Endodermal cell (in vitro differentiated cells): ENCODE measurements at places on chromosomes 16 and 17. TPM values are rescaled to one million over a fixed set of nuclear protein-coding genes. Genes with fewer than 3 reads are reported as not detected.

DNA sequence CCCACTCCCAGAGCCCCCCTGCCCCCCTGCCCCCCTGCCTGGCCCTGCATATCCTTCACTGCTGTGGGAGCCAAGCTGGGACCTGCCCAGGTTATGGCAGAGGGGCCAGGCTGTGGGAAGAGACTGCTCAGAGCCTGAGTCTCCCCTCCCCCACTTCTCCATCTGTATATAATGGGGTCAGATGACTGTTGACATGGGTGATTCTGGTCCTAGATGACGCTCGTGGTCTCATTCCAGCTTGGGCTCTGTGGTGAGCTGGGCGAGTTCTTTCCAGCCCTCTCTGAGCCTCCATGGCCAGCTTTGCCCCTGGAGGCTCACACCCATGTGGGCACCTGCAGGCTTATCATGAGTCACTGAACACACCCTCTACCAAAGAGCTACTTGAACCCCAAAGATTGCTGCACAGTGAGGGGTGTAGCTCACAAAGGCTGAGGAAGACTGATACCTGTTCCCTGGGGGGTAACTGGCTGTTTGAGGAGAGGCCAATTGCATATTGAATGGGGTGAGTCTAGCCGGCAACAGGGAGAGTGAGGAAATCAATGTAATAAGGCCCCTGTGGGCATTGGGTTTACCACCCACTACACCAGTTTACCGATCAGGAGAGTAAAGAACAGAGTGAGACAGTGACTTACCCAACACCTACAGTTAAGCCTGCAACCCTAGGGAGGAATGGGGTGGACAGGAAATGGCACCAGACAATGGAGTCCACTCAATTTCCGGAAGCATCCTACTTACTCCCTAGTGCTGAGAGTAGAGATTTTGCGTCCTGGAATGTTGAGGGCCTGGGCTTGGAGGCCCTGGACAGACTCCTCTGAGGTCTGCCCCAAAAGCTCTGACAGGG is 4.2 kb upstream of the SREBF1 start:
- DNase-seq = peak; percentile 67

- DNase-seq = peak; percentile 61
Observed at GRCh38 chr16:30535106-30535776, 583 bp upstream of the ZNF747 start.

DNA sequence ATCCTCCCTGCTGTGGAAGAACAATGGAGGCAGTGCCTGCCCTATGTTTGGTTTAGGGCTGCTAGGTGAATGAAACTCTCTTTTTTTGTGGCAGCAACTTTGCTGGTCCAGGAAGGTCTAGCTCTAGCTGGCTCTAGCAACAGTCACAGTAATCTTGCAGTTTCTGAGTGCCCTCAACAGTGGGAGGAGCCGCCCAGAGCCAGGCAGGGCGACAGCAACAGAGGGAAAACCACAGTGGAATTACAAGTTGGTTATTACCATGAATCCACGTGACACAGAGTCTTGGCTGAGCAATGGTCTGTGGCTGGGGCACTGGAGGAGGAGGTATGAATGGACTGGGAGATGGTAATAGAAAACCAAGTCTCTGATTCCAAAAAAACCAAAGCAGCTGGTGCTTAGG is 10.3 kb downstream of the HSPB9 start:
- DNase-seq = no peak

- no peak for DNase-seq
Observed at GRCh38 chr16:4962716-4963115, 4.6 kb downstream of the SEC14L5 start.

DNA sequence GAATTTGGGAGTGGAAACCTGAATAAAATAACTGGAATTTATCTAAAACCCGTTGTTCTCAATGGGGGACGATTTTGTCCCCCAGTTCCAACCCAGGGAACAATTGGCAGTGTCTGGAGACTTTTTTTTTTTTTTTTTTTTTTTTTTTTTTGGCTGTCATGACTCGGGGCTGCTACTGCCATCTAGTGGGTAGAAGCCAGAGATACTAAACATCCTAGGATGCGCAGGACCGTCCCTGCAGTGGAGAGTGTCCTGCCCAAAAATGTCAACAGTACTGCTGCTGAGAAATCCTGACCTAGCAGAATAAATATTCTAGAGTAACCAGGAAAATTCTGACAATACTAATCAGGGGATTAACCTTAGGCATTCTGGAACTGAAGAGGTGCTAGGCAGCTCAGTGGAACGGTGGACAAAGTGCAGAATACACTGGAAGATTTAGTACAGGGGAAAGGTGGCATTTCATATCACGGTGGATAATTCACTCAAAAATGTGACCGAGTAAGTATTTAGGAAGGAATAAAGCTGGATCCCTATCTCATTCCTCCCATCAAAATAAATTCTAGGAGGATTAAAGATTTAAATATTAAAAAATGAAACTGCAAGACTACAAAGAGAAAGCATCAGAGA is 107.6 kb downstream of the SPECC1 start:
- peak; percentile 86 for DNase-seq

The PRAC2 gene
- not detected in 2 replicates for total RNA-seq

- DNase-seq = no peak
Observed at GRCh38 chr16:75924397-75924796, 198.1 kb upstream of the CPHXL start.

The CD300C gene
- total RNA-seq = not detected in 3 replicates

GRCh38 chr17:66684261-66684660 is 150.7 kb upstream of the CACNG5 start:
- DNase-seq = peak; percentile 20

GRCh38 chr17:32610943-32611342 is 124.2 kb downstream of the CDK5R1 start:
- no peak for DNase-seq

GRCh38 chr16:17131351-17131750 is 339.4 kb downstream of the XYLT1 start:
- DNase-seq = peak; percentile 65

- DNase-seq = peak; percentile 83
Observed at GRCh38 chr17:2395258-2396181, 5.3 kb downstream of the MNT start.

GRCh38 chr17:74480290-74480689 is 13.9 kb downstream of the CD300A start:
- DNase-seq = no peak

The UBTF gene
- 32.8 to 62.0 TPM (median 58.6 TPM) in 3 replicates for total RNA-seq

- DNase-seq = no peak
Observed at GRCh38 chr16:1535391-1536291, 2.2 kb downstream of the TMEM204 start.

The CA5A gene
- not detected in 2 replicates for total RNA-seq

GRCh38 chr17:78658281-78658785 is 81.1 kb upstream of the DNAH17 start:
- DNase-seq = no peak

GRCh38 chr17:54891176-54891821 is 9.4 kb upstream of the TOM1L1 start:
- DNase-seq = peak; percentile 77

- DNase-seq = no peak
Observed at GRCh38 chr16:2482708-2483534, 8.0 kb downstream of the TBC1D24 start.

GRCh38 chr17:17668775-17669579 is 12.3 kb upstream of the RAI1 start:
- no peak for DNase-seq

DNA sequence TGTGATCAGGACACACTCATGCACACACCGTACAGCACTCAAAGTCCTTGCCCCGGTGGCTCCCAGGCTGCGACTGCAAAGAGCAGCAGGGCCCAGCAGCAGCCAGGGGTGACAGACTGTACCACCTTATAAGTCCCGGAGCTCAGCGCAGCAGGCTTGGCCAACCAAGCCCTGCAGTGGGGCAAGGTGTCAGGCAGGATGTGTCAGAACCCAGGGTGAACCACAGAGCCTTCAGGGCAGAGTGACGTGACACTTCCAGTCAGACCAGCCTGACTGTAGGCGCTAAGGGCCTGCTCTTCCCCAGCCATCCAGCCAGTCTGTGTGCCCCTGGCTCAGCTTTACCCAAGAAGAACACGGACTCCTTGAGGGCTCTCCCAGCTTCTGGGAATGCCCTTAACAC is 204.1 kb downstream of the COPRS start:
- DNase-seq = peak; percentile 58
